Breast epithelium (tissue), 4 donors: ENCODE measurements at places on chromosomes 3 and 15. TPM values are rescaled to one million over a fixed set of nuclear protein-coding genes. Genes with fewer than 3 reads are reported as not detected.
A peak's percentile ranks its signal among the peaks of the same experiment; 100 is the strongest.

The SUSD5 gene
- 0.66 TPM for total RNA-seq

DNA sequence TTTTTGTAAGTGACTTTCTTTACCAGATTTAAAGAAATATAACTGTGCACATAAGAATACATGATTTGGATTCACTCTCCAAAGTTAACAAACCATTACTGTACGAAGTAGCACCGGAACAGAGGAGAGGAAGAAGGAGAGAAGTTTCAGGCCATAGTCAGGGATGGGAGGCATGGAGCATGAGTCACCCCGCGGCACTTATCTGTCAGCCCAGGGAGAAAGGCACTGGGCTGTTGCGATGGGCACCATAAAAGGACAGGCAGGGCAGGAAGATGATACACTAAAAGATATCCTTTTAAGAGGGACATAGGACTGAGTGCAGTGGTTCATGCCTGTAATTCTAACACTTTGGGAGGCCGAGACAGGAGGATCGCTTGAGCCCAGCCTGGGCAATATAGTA, 37.0 kb downstream of the TTC23 start:
- H3K36me3 ChIP-seq: no peaks in the 10 kb centered on the region
- H3K4me1 ChIP-seq: no peaks in the 10 kb centered on the region
- peak overlapping the region; percentile 5 for H3K27ac ChIP-seq

The HHATL gene
- 1.6 TPM for total RNA-seq

The PSTPIP1 gene
- 3.9 TPM for total RNA-seq

The RPL14 gene
- total RNA-seq: 547 TPM

- H3K27me3 ChIP-seq: no peaks in the 10 kb centered on the region
- H3K4me1 ChIP-seq: no peaks in the 10 kb centered on the region
- H3K27ac ChIP-seq: no peak overlapping the region
These were observed 36.0 kb downstream of the DNAJB8 start for GRCh38 chr3:128430731-128431130.

DNA sequence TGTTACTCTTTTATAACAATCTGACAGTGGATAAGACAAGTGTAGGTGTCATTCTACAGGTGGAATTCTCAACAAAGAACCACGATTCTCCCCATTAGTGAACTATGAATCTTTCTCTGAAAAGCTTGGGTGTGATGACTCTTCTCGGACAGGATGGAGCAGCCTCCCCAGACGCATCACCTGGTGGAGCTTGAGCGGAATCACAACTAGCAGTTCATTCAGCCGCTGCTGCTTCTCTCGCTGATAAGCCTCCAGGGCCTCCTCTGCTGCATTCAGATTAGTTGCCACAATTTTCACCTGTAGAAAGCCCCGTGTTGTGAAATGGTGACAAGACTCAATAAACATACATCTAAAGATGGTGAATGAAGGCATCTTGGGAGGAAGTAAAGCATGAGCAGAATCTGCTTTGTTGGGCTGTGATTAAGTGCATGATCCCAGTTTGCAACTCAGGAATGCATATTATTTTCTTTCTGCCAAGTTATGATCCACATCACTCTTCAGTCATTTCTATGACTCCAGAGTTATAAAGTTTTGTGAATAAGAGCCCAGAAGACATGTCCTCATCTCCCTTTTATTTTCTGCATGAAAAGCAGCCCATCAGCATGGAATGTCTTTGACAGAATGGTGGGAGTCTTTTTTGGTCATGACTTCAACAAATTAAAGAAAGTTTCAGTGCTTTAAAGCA, 93.6 kb downstream of the BOC start:
- H3K4me1 ChIP-seq: no peaks in the 10 kb centered on the region
- H3K4me3 ChIP-seq: no peak overlapping the region
- H3K36me3 ChIP-seq: peaks cover 14% of the 10 kb centered on the region
- DNase-seq: no peak
- no peak overlapping the region for H3K27ac ChIP-seq

The AHSG gene
- not detected for total RNA-seq
